Stimulated activated CD8-positive, alpha-beta memory T cell treated with anti-CD3 and anti-CD28 coated beads, Interleukin-2, amount 100 ng/mL, for 1 hour (primary cell): ENCODE measurements at places on chromosomes 5 and 9.

DNA sequence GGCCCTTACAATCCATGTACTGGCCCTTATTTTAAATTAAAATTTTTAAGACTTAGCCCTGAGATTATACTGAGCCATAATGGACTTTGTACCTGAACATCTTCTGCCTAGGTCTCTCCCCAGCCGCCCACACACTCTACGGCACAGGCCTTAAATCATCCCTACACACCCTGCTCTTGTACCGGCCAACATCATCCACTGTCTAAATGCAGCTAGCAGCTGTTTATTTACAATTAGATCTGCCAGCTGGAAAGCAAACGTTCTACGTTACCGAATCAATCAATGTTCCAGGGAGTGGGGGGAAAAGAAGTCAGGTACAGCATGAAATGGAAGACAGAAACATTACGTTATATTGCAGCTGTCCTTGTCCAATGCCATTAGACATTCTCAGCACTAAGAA is 88.4 kb upstream of the GRAMD2B start:
- no peak for DNase-seq

GRCh38 chr9:18274693-18275092 is 199.3 kb upstream of the ADAMTSL1 start:
- no peak for DNase-seq

- no peak for DNase-seq
These were observed 42.0 kb downstream of the WNK2 start for GRCh38 chr9:93225892-93226291.

DNA sequence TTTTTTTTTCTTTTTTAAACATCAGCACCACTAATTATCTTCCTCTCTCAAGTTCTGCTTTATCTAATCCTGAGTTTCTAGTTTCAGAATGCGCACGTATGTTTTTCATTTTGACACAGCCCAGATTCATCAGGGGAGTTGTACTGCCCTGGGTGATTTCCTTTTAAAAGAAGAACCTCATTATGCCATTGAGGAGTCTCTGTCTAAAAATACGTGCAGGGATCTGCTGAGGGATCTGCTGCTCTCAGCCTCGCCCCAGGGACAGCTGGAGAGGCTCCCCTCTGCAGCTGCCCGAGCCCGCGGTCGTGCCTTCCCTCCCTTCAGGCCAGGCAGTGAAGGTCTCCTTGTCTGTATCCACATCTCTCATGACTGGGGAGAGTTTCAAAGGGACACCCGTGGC is 273.1 kb downstream of the ARHGEF28 start:
- no peak for DNase-seq

DNA sequence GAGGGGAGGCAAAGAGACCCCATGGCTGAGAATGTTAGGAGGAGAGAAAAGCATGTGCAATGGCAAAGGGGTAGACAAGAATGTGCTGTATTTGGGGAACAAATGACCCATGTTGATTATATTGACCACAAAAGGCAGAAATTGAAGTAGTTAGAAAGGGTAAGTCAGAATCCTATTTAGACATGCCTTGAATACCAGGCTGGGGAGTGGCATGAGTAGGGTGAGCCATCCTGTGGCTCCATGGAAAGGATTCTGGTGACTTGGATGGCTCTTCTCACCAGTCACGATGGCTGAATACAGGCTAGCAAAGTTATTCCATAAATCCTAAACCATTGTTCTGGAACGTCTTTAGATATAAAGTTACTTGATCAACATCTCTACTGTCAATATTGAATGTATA is 73.4 kb upstream of the MEF2C start:
- DNase-seq = no peak

DNA sequence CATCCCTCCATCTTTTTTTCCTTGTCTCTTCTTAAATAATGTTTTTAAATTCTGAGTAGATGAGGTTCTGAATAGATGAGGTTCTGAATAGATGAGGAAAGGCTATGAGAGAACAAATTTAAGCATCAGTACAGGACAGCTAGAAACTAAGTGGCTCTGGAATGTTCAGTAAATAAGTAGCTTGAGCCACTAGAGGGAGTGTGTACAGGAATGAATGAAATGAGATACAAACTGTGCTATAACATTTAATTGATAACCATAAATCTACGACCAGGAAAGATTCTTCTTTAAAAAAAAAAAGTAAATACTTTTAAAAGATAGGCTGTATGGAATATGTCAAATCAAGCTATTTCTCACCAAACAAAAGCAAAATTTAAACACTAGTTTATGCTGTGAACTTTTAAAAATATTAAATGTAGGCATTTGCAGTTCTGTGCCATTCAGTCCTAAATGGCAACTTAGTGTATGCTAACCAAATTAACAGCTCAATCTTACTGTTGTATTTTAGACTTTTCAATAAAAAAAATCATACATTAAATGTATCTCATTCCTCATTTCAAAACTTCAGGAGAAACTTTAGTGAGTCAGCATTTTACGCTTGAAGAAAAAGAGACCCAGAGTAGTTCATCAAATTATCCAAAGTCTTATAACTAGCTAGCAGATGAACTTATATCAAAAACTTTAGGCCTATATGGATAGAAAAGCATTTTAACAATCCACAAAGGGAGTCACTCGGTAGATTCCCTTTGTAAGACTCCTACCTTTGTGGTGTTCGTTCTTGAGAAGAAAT is 70.4 kb upstream of the SNX2 start:
- no peak for DNase-seq

- DNase-seq = no peak
These were observed 183.1 kb downstream of the NMUR2 start for GRCh38 chr5:152221721-152222629.

- DNase-seq = no peak
These were observed 100.8 kb downstream of the CTNND2 start for GRCh38 chr5:11803436-11803835.

GRCh38 chr5:87127426-87127825 is 140.3 kb upstream of the RASA1 start:
- DNase-seq = no peak

GRCh38 chr9:113220467-113221002 is 542 bp downstream of the FKBP15 start:
- no peak for DNase-seq

DNA sequence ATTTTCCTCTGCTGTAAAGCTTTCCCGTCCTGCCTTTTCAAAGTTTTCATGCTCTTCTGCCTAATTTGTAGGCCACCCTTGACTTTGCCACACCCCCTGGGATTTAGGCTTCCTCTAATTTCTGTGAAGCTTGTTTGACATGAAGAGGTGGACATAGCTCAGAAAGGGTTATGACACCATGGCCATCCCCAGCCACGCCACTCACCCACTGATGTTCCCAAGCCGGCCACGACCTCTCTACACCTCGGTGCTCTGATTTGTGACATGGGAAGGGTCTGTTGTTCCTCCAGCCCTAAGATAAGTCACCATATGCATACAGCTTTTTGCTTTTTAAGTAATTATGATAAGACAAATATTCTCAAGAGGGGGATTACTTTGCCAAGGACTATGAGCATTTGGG is 139.5 kb downstream of the BARX1 start:
- DNase-seq = no peak

DNA sequence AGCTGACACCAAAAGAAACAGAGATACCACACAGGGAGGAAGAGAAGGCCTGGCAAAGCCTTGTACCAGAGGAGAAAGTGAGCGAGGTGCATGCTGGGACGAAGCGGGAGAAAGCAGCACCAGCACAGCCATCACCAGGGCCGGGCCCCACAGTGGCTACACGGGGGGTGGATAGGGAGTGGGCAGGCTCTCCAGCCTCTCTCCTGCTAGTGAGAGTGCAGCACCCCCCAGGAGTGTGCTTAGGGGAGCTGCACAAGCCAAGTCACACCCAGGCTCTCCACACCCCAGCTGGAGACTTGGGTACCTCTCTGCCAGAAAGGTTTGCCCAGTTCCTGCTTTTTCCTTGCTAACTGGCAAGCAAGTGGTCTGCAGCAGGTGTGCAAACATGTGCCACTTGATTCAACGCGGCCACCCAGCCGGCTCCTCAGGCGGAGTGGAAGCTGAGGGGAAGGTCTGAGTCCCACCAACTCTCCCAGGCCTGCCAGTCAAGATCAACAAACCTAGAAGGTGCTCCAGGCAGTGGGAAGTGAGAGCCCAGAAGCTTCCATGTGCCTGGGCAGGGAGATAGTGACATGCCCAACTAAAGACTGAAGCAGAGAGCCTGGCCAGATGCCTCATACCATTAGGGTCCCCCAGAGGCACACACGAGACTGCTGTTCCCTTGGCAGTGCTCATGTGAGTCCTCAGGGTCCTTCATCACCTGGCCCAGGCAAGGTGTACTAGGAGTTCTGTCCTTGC is 39.9 kb downstream of the BICD2 start:
- no peak for DNase-seq

- no peak for DNase-seq
These were observed 23.4 kb downstream of the WNT8A start for GRCh38 chr5:138107213-138107612.

DNA sequence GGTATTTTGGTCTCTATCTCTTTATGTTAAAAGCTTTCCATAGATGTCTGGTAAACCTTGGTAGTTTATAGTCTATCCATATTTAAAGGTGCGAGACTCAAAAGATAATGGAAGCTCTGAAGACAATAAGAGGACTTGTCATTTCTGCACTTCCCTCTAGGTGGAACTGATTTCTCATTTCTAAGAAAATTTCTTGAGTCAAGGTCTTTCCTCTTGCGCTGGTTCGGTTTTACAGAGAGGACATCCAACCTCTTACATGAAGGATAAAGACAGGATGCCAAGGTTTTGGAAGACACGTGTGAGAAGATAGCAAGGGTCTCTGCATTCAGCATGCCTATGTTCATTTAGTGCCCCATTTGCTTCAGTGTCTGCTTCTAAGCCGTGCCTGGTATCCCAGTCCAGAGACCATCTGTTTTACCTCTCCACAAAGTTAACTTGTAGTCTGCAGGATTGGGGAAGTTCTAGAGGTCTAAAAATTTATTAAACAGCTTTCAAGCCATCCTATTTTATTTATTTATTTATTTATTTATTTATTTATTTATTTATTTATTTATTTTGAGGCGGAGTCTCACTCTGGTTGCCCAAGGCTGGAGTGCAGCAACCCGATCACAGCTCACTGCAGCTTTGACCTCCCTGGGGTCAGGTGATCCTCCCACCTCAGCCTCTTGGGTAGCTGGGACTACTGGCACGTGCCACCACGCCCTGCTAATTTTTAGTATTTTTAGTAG is 41.6 kb downstream of the KIAA1191 start:
- no peak for DNase-seq

DNA sequence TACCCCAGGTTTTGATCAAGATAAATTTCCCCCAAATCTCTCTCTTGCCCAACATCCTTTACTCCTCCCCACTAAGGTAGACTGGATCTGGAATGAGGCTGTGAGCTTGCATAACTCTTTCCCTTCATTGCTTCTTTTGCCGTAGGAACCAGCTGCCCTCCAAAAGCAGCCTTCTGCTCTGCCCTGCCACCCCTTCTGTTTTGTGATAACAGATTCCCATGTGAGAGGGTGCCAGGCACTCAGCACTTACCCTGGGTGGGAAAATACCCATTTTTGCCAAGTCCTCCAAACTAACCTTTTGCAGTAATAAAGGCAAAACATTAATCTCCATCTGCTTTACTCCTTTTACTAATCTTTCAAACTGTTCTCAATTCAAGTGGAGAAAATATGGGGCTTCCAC is 182.6 kb downstream of the ASTN2 start:
- DNase-seq = no peak

GRCh38 chr5:132190161-132190817 is 37.4 kb downstream of the P4HA2 start:
- no peak for DNase-seq

GRCh38 chr5:44807269-44807668 is 1.5 kb upstream of the MRPS30 start:
- DNase-seq = no peak

GRCh38 chr9:113635586-113635985 is 172.1 kb downstream of the RGS3 start:
- no peak for DNase-seq

- DNase-seq = no peak
These were observed 15.9 kb downstream of the ANXA2R start for GRCh38 chr5:43024217-43024616.

DNA sequence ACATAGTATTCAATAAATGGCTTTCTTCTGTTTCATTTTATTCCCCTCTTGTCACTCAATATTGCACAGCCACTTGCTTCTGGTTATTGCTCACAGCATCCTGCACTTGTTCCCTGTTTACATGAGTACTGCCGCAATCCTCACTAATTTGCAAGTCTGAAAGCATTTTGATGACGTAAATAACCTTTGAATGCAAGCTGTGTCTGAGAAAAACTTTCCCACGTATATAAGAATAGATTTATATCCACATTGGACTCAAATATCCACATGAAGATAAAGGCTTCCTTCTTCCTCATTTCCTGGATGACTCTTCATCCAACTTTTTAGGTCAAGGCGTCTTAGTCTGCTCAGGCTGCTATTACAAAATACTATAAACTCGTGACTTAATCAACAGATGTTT is 88.2 kb upstream of the DAP start:
- DNase-seq = no peak

GRCh38 chr5:160950311-160950710 is 98.3 kb upstream of the ATP10B start:
- no peak for DNase-seq

DNA sequence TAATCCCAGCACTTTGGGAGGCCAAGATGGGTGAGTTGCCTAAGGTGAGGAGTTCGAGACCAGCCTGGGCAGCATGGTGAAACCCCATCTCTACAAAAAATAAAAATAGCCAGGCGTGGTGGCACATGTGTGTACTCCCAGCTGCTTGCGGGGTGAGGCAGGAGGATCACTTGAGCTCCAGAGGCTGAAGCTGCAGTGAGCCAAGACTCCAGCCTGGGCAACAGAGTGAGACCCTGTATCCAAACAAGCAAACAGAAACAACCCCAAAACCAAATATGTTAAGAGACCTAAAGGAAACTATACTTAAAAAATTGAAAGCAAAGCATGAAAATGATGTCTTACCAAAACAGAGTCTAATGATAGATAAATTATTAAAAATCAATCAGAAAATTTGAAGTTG is 12.4 kb downstream of the HNRNPAB start:
- DNase-seq = no peak

DNA sequence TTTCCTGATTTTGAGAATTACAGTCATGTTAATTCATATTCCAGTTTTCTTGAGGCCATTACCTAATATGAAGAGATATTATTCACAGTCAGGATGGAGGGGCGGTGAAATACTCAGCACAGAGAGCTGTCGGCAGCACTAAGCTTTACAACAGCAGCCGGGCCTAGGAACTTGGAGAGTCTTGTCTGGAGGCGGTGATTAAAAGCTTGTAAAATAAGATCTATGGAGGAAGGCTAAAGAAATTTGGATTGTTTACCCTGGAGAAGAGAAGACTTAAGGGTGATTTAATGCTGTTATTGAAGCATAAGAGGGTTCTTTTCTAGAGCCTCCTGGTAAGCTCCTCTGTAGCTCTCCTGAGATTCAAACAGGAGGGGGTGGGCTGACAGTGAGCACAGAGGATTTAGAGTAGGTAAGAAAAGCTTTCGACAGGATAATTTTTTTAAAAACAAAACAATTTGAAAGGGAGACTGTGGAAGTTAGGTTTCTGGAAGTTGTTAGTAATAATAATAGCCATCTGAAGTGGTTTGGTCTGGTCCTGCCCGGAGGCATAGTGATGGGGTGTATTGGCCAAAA is 406.3 kb upstream of the ADAMTSL1 start:
- no peak for DNase-seq
